ENCODE measurements at places on chromosomes 13 and 19.

GRCh38 chr13:78680115-78680561 lies 21.2 kb upstream of the OBI1 start:
- DNase-seq, result no peak

DNA sequence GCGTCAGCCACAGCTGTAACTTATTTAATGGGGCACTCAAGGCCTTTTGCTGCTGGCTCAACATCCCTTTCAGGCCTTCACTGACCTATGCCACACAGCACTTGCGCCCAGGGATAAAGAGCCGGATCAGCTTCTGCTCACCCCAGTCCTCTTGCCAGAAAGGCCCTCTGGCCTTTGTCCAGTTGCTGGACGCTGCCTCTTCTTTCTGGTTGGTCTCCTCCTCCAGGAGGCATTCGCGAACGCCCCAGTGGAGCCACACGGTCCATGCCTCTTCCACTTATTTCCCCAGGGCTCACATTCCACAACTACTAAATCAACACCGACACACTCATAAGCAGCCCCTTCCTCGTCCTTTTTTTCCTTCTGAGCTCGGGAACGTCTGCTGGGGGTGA lies 3.7 kb upstream of the ZNF329 start:
- no peak for DNase-seq

DNA sequence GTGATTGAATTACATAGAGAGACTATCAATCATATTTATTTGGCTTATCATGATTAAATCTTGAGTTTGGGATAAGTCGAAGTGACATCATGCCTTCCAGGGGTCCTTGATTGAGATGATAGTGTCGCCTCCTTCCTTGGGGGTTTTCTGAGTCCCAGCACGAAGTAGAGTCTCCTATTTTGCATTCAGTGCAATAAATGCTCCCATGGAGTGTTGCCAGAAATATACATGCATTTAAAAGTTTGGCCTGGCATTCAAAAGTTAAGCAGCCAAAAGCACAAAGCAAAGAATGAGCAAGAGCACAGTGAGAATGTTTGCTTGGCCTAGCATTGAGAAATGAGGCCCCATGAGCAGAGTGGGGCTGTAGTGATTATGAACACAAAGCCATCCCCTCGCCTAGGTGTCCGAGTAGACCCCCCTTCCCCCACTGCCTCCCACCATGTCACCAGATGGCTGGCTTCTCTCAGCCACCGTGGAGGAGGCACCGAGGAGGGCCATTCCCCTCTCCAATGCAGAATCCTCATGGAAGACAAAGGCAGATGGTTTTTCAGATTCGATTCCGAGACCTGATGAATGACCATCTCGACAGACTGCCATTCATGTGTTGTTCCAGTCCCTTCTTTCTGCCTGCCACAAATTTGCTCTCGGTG lies 58.8 kb upstream of the UBL3 start:
- no peak for DNase-seq

DNA sequence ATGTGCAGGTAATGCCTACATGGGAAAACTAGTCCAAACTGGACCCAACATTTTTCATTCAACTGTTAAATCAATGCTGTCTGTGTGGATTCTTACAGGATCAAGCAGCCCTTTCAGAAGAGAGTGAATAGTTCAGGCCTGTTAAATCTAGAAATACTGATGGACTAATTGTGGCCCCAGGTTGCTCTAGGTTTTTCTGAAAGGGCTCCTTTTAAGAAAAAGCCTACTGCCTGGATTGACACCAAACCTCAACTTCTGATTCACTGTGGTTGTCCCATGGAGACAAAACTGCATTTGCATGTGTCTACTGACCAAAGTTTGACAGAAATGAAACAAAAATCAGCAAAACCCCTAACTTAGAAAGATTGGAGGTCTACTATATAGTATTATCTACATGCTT lies 437.0 kb downstream of the KLF12 start:
- no peak for DNase-seq

DNA sequence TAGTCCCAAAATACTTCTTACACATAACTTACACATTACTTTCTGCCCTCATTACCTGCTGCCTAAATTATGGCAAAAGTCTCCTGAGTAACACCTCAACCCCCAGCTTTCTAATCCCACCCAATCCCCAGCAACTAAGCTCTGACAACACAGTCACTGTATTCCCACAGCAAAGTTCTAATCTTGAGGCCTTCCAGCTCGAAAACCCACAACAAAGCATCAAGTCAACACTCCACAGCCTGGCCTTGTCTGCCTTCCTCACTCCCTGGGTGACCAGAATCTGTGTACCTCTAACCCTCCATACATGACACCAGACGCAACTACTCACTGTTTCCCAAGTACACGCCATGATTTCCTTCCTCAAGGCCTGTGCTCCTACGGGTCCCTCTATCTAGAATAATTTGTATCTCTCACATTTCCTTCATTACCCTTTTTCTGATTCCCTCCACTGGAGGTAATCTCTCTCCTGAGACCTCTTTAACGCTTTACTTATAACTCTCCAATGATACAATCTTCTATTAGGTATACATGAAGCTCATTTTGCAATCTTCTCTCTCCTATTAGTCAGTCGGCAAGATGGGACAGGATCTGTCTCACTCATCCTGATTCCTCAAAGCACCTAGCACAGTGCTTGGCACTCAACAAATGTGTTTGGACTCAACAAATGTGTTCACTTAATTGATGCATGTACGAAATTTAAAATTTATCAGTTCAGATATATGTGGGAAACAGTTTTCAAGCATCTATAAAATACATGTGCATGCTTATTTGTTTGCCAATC lies 87.6 kb upstream of the DOCK9 start:
- no peak for DNase-seq

DNA sequence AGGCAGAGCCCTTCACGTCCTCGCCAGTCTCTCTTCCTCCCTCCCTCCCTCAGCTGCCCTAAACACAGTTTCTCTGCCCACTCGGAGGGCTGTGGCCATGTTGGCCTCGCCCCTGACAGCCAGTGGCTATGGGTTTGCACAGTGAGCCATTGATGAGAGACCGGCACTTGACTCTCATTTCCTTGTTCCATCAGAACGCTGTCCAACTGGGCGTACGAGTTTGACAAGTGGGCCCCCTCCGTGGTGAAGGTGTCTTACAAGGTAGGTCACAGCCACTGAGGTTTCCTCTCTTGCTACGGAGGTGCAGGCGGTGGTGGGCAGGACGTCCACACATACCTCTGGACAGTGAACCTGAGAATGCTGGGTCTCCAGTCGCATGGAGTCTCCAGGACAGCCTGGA lies 57.9 kb downstream of the SMARCA4 start:
- no peak for DNase-seq

- DNase-seq, result no peak
These were observed 136.9 kb upstream of the SOX21 start for GRCh38 chr13:94849254-94849653.

- DNase-seq, result no peak
These were observed 273.4 kb upstream of the MIR17HG start for GRCh38 chr13:91074091-91074490.

DNA sequence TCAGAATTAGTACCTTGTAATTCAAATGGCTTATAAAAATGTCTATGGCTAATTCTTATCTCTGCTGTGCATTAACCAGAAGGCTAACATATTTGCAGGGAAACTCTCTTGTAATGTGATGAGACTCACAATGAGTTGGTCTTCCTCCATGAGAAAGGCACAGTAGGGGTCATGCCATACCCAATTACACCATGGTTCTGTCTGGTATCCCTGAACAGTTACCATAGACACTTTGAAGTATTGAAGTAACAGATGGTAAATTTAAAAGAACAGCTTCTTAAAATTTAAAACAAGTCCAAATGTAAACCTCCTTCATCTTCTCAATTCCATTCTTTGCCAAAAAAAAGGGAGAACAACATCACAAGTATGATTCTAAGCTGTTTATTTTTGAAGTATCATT lies 22.6 kb upstream of the SLAIN1 start:
- DNase-seq, result no peak

DNA sequence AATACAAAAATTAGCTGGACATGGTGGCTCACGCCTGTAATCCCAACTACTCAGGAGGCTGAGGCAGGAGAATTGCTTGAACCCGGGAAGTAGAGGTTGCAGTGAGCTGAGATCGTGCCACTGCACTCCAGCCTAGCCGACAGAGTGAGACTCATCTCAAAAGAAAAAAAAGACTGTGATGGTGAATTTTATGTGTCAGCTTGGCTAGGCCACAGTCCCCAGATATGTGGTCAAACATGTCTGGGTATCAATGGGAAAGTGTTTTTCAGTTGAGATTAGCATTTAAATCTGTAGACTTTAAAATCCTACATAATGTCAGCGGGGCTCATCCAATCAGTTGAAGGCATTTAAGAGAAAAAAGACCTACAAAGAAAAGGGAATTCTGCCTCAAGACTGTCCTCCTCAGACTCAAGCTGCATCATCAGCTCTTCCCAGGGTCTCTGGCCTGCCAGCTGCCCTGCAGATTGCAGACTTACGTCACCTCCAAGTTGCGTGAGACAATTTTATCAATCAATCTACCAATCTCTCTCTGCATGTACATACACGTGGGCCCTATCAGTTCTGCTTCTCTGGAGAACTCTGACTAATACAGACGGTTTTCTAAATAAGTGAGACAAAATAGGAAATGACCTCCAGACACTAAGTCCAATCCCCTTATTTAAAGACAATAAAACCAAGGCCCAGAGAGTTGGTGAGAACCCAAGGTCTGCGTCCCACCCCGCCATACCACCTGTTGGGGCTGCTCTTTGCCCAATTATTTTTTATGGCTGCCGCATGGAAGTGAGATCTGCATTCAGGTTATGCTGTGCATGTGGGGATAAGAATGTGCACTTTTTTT lies 99.2 kb downstream of the ABCC4 start:
- no peak for DNase-seq

- peak; percentile 67 for DNase-seq
These were observed 607 bp upstream of the SYNE4 start for GRCh38 chr19:36009220-36009619.

DNA sequence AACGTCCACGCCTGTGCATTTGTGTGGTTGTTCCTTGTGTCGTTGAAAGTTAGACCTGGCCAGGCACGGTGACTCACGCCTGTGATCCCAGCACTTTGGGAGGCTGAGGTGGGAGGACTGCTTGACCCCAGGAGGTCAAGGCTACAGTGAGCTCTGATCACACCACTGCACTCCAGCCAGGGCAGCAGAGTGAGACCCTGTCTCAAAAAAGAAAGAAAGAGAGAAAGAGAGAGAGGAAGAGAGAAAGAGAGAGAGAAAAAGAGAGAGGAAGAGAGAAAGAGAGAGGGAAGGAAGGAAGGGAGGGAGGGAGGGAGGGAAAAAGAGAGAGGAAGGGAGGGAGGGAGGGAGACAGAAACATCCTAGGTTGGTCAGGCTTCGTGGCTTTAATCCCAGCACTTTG lies 5.1 kb downstream of the ZNF114 start:
- no peak for DNase-seq
